ENCODE measurements at places on chromosomes 5 and 9.
A peak's percentile ranks its signal among the peaks of the same experiment; 100 is the strongest.

GRCh38 chr9:132945186-132946130 is 1.0 kb upstream of the TSC1 start:
- no peak for DNase-seq

GRCh38 chr5:6043491-6044310 is 334.6 kb downstream of the MED10 start:
- no peak for DNase-seq

GRCh38 chr9:27247756-27248155 is 49.2 kb downstream of the EQTN start:
- DNase-seq: peak; percentile 3

GRCh38 chr5:107519900-107520354 is 150.8 kb downstream of the EFNA5 start:
- DNase-seq: no peak

- no peak for DNase-seq
Measured at GRCh38 chr5:21432646-21433045, 1420.5 kb downstream of the CDH12 start.

- DNase-seq: no peak
Measured at GRCh38 chr5:83375049-83375745, 96.3 kb upstream of the VCAN start.

DNA sequence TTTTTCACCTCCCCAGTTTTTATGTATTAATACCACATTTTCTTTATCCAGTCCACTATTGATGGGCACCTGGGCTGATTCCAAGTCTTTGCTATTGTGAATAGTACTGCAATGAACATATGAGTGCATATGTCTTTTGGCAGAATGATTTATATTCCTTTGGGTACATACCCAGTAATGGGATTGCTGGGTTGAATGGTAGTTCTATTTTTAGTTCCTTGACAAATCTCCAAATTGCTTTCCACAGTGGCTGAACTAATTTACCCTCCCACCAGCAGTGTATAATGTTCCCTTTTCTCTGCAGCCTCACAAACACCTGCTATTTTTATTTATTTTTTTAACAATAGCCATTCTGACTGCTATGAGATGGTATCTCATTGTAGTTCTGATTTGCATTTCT is 340.2 kb downstream of the ADAMTS6 start:
- DNase-seq: no peak

DNA sequence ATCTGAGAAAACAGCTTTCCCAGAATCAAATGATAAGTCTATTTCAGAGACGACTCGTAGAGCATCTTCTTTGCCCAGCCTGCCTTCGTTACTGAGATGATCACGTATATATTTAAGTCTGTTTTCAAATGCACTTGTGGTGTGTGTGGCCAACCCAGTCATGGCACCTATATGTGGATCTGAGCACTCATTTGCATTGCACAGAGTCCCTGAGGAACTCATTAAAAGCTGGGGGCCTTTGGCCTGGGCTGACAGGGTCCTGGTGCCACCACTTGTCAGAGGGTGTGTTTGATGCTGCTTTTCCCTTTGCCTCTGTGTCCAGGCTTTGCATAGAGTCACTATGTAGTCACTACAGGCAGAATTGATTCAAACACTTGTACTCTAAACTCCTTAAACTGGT is 17.4 kb upstream of the DMRT3 start:
- DNase-seq: no peak

DNA sequence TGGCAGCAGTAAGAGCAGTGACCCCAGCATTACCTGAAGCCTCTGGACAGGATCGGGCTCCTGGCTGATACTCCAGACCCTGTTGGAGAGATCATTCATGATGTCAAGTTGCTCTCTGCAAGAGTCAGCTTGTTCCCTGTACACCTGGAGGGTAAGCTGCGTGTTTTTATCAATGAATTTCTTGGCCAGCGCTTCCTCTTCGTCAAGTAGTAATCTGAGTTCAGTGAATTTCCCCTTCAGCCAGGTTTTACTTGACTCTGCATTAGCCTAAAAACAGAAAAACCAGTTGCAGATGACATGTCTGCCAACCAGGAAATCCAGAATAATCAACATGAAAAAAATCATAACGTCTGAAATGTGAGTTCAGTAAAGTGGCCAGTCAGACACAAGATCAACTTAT is 19.1 kb downstream of the TRIM14 start:
- no peak for DNase-seq

- no peak for DNase-seq
Measured at GRCh38 chr9:122011818-122012498, 81.2 kb downstream of the TTLL11 start.

DNA sequence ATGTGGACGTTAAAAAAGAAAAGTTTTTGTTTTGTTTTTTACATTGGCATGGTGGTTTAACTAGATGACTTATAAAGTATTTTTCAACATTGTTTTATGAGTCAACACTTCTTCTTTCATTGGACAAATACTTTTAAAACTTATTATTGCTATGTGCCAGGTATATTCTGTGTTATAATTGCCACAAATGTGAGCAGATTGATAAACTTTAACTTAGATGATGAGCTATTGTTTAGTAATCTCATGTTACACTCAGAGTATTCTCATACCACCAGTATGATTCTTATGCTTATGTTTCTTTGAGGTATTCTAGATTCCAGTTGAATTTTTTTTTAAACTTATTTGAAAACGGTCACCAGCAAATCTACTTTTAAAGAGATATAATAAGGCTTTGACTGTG is 60.3 kb downstream of the RASA1 start:
- DNase-seq: no peak

GRCh38 chr5:145787996-145788395 is 47.1 kb downstream of the PRELID2 start:
- no peak for DNase-seq

- DNase-seq: no peak
Measured at GRCh38 chr9:79551994-79552393, 19.8 kb upstream of the TLE4 start.

GRCh38 chr5:15008921-15009320 is 137.3 kb upstream of the ANKH start:
- DNase-seq: no peak

DNA sequence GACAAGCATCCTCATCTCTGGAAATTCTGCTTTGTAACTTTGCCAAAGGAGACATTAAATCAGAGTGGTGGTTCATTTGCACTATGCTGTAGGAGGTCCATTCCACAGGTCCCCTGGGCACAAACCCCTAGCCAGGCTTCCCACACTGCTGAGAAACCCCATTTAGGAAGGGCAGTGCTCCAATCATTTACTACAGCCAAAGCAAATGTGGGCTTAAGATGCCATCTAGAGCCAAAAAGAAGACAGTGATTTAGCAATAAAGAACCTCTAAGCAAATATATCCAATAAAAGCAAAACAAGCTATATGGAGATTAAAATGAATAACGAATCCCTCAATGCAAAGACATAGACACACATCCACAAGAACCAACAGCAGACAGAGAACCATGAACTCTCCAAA is 129.0 kb upstream of the ALDH1B1 start:
- DNase-seq: no peak

DNA sequence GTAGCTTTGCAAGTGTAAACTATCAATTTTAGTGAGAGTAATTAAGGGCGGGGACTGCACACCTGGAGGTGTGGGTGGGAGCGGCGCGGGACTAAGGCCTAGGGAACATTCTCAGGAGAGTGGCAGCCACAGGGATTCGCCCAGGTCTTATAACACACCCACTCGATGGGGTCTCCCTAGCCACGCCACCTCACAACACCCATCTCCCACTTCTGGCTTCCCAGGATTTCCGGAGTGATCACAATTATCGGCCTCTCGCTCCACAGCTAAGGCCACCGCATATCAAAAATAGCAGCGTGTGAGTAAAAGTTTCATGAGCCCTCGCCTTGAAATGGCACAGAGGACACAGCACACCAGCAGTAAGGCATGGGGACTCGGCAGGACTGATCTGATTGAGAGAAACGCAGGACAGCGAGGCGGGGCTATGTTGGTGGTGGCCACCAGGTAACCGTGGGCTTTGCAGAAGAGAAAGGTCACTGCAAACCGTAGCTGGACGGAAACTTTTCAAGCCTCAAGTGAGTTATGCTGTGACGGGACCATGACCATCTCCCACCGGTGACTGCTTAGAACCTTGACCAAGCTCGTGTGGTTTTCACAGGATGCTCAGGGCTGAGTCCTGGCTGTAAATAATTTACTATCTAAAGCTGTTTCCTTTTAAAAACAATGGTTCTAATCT is 1.1 kb upstream of the LPAR1 start:
- no peak for DNase-seq

DNA sequence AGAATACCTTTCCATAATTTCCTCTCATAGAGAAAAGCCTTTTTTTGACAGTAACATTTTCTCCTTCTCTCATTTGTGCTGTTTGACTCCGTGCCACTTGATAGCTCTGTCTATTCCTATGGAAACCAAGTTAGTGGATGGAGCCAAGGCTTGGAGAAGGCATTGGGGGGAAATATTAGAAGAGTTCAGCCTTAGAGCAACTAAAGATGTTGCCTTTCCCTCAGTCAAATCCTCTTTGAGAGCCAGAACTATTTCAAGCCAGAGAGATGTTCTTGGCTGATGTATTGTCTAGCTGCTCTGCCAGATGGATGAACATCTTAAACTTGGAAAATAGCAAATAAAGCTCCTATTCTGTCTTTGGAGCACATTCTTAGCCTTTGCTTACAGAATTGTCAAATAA is 112.4 kb downstream of the INVS start:
- DNase-seq: no peak

DNA sequence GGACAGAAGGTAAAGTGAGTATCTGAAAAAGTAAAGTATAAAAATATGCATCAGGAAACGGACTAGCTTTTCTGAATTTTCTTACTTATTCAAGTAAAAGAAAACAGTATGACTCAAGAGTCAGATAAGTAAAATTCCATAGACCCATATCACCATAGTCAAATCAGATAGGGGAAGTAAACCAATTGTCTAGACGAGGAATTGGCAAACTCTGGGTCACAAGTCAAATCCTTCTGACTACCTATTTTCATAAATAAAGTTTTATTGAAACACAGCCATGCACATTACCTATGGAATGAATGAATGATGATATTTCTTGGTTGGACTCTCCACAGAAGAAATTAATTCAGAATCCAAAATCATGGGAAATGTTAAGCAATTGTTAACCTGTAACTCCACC is 59.1 kb upstream of the TMC1 start:
- DNase-seq: no peak

DNA sequence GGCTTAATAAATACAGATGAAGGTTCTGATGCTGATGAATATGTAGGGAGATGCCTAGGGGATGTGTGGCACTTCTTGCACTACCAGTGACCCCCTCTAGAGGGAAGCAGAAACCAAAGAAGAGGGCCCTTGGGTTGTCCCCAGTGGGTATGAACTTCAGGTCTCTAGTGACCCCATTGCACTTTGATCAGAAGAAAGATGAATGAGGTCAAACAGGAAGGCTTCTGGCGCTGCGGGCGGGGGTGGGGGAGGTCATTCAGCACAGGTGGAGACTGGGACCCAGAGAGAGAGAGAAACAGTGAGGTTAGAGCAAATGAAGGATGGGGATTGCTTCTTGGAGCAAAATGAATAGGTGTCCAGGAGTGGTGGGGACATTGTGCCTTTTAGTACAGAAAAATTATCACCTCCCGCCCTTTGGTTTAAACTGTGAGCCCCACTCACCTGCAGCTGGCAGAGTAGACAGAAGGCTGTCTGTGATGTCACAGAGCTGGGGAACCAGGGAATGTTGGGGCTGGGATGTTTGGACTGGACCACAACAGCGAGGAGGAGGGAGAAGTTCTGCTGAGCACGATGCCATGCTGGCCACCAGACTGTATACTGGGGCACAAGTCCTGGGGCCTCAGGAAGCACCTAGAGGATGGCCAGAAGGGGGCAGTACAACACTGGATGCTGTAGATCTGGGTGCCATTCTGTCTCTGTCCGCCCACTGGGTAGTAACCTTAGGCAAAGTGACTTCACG is at the start of gene TEX48:
Gene TEX48 (minus strand): TSS at position 599 of the 739 bp plus-strand sequence. CDS start 10,469 bp downstream, outside the sequence.
- DNase-seq: peak; percentile 75

DNA sequence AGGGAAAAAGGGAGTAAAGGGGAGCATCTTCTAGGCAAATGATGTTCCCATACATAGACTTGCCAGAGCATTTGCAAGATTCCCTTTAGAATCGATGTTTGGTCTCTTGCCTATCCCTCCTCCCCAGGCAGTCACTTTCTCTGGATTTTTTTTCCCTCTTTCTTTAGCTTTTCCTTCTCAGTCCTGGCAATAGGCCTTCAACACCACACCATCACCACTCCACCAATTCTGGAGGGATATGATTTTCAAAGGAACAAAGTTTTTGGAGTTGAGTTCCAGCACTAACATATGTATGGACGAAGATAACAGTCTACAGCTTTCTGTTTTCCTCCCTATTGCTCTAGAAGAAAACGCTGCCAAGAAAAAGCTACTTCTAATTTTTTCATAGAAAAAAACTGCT is 377.4 kb downstream of the PDE4D start:
- no peak for DNase-seq

DNA sequence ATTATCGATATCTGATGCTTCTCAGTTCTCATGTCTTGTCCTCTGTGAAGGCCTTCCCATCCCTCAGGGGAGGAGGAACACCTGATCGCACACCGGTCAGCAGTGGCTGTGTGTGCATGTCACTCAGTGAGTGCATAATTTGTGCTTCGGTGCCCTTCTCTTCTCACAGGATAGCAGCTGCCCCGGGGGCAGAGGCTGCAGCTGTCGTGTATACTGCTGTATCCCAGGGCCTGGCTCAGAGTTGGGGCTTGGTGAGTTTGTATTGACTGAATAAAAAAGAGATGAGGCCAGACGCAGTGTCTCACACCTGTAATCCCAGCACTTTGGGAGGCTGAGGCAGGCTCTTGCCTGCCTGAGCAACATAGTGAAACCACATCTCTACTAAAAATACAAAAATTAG is 49.7 kb upstream of the NCS1 start:
- no peak for DNase-seq

DNA sequence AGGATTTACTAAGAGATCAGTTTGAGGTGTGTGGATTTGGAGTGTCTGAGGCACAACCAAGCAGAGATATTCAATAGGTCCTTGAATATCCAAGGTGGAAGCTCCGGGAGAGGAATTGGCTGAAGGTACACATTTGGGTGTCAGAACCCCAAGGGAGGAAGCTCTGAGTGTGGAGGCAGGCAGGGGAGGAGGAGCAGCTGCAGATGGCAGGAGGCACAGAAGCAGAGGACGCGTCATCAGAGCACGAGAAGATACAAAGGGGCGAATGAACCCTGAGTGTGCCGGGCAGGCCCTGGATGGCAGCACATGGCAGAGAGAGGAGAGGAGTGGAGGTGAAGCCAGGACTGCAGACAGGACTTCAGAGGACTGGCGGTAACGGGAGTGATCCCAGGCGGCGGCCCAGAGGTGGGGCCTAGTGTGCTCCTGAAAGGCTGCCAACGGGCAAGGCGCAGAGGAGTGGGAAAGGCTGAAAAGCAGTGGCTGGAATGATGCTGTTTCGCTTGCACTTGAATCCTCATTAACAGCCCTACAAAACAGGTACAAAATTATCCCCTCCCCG is 179.8 kb downstream of the FANCC start:
- DNase-seq: no peak

GRCh38 chr5:135194573-135195269 is 160.7 kb upstream of the PITX1 start:
- no peak for DNase-seq

All from CD8-positive, alpha-beta T cell (primary cell).